Eye (tissue), 1 donor: ENCODE measurements at places on chromosomes 12 and 14.

- peak; percentile 40 for DNase-seq
These were observed 12.9 kb downstream of the FOXG1 start for GRCh38 chr14:28779456-28779855.

DNA sequence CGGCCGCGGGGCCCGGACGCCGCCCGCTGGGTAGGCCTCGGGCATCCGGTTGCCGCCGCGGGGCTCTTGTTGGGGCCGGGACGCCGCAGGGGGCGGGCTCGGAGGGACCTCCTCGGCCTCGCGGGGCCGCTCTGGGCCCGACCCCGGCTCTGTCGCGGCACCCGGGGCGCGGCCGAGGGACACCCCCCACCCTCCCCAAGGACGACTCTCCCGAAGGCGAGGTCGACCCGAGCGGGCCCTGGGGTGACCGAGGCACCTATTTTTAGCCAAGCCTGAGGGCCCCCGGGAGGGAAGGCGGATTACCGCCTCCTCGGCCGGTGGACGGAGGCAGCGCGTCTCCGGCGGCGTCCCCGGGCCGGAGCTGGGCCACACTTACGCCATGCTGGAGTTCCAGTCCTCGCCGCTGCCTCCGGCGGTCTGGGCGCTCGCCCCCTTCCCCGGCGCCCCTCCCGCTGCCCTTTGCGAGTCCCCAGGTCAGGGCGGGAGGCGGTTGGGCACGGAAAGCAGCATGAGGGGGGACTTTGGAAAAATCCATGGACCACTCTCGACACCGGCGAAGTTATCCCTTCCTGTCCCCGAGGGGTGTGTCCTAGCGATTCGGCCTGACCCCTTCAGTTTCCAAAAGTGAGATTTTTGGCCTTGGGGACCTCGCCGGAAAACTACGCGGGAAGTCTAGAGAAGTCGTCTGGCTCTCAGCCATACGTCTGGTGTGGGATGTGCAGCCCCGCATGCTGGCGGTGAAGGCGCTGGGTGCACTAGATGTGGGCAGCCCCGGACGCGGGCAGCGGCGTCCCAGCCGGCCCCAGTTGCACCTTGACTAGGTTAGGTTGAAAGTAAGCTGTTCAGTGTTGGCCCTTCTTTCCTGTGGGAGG, 699 bp downstream of the KTN1 start:
- peak; percentile 78 for DNase-seq

GRCh38 chr12:59559696-59560095, 36.1 kb upstream of the SLC16A7 start:
- no peak for DNase-seq

- DNase-seq = no peak
These were observed 713.2 kb downstream of the FLRT2 start for GRCh38 chr14:86243158-86243557.

DNA sequence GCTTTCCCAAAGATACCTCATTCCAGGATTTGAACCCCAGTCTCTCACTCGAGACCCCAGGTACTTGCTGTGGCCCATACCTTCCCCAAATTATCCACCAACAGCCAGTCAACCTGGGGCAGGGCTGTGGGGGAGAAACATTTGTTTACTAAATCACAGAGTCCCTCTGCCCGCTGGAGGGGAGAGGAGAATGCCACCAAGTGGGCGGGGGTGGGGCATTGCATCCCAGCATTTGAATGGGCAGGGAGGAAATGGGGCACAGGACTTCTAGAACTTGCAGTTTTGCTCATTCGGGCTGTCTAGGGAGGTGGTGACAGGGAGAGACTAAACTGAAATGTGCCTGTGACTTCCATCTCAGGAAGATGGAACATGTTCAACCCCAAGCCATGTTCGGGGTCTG, 10.9 kb upstream of the SERPINA9 start:
- no peak for DNase-seq

DNA sequence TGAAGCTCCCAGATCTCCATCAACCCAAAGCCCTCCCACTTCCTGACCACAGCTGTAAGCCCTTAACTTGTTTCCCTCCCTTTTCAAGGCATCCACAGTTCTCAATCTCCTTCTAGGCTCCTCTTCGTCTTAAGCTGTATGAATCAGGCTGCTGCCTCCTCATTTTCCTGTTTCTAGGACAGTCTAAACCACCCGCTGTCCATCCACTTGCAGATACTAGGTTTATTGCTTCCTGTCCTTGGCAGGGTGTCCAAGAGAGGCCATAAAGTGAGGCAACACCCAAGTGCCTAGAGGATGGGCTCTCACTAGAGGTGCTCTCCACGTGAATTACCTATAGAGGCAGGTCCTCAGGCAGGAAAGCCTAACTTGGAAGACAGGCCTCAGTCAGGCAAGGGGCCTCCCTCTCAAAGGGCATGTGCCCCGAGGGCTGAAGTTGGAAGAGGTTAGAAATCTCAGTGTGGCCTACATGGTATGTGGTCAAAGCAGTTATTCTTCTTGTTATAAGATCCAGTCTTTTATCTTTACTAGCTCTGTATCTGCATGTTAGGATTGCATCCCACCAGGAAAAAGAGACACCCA, 8.8 kb upstream of the TMEM106C start:
- no peak for DNase-seq

DNA sequence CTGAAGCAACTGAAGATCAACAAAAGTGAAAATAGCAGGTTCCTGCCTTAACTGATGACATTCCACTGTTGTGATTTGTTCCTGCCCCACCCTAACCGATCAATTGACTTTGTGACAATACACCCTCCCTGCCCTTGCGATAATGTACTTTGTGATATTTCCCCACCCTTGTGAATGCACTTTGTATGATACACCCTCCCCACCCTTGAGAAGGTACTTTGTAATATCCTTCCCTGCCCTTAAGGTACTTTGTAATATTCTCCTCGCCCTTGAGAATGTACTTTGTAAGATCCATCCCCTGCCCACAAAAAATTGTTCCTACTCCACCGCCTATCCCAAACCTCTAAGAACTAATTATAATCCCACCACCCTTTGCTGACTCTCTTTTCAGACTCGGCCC, 41.4 kb downstream of the BCAT1 start:
- DNase-seq = no peak

DNA sequence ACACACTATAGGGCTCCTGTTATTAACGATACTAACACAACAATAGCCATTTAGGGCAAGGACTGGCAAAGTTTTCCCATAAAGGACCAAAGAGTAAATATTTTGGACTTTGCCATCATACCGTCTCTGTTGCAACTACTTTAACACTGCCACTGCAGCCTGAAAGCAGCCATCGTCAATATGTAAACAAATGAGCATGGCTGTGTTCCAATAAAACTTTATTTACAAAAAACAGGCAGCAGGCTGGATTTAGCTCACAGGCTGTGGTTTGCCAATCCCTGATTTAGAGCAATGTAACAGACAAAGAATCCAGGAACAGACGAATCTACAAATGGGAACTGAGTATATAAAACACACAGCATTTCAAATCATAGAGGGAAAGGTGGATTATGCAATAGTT, 84.1 kb downstream of the FRMD6 start:
- no peak for DNase-seq

- DNase-seq = peak; percentile 76
These were observed 678 bp downstream of the RPS6KA5 start for GRCh38 chr14:91059576-91060350.

GRCh38 chr12:117872546-117873169, 96.1 kb downstream of the KSR2 start:
- DNase-seq = no peak

- no peak for DNase-seq
These were observed 12.6 kb upstream of the DIO2 start for GRCh38 chr14:80223696-80224465.

GRCh38 chr14:23021434-23021833, 11.5 kb upstream of the C14orf93 start:
- peak; percentile 88 for DNase-seq

- no peak for DNase-seq
These were observed 22.8 kb upstream of the DHRS4 start for GRCh38 chr14:23930742-23931141.

DNA sequence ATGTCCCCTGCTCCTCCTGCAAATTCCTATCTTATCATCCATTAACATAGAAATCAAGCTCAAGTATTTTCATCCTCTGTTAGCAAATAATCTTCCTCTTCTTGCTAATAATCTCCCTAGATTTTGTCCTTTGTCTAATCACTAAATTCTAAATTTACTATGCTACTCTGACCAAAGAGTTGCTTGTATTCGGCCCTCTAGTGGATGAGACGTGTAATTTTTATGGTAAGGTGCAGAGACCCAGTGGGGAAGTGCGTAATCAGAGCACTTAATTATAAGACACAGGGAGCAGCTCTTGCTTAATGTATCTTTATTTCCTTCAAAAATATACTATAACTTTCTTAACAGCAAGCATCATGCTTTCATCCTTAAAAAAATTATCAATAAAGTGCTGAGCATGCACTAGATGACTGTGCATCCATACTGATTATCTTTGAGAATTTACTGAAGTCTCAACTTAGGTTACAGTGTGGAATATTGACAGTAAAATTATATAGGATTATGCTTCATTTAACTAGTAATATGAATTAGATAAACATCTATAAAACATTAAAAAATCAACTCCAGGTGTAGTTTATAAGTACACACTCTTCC, 212.6 kb downstream of the SLC16A7 start:
- peak; percentile 44 for DNase-seq

DNA sequence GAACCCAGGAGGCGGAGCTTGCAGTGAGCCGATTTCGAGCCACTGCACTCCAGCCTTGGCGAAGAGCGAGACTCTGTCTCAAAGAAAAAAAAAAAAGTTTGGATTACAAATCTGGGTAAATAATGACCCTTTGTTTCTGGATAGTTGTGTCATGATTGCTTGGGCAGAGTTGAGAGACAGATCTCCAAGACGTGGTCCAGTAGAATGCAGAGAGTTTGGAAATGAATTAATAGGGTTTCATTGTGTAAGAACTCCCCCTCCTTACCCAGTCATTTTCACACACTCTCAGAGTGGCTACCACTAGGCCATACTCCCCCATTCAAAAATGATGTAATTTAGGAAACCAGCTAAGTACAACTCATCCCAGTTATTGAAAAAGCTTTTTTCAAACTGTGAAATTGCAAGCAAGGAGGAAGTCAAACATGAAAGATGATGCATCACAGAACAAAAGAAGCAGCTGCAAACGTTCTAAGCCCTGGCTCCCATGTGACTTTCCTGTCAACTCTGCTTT, 1331.9 kb downstream of the AACS start:
- DNase-seq = peak; percentile 42

- no peak for DNase-seq
These were observed 435.3 kb upstream of the TMTC1 start for GRCh38 chr12:30219047-30219446.

- no peak for DNase-seq
These were observed 1120.5 kb upstream of the FLRT2 start for GRCh38 chr14:84409435-84409834.

- DNase-seq = no peak
These were observed 21.0 kb downstream of the IGF1 start for GRCh38 chr12:102459314-102459713.

DNA sequence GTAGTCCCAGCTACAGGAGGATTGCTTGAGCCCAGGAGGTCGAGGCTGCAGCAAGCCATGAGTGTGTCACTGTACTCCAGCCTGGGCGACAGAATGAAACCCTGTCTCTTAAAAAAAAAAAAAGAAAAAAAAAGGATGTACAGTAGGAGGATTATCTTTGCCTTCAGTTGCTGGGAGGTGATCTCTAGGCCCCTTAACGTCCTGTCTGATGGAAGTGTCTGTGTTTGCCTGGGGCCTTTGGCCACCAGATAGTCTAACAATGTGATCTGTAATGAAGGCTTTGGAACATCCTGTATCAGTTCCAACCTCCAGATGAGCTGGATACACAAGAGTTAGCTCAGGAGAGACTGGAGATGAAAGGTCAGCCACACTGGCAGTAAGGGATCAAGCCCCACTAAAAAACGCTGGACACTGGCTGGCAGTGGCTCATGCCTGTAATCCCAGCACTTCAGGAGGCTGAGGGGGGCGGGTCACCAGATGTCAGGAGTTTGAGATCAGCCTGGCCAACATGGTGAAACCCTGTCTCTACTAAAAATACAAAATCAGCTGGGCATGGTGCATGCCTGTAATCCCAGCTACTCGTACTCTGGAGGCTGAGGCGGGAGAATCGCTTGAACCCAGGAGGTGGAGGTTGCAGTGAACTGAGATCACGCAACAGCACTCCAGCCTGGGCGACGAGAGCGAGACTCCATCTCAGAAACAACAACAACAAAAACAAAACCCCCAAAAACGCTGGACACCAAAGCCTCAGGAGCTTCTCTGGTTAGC, 19.0 kb upstream of the HNF1A start:
- no peak for DNase-seq

DNA sequence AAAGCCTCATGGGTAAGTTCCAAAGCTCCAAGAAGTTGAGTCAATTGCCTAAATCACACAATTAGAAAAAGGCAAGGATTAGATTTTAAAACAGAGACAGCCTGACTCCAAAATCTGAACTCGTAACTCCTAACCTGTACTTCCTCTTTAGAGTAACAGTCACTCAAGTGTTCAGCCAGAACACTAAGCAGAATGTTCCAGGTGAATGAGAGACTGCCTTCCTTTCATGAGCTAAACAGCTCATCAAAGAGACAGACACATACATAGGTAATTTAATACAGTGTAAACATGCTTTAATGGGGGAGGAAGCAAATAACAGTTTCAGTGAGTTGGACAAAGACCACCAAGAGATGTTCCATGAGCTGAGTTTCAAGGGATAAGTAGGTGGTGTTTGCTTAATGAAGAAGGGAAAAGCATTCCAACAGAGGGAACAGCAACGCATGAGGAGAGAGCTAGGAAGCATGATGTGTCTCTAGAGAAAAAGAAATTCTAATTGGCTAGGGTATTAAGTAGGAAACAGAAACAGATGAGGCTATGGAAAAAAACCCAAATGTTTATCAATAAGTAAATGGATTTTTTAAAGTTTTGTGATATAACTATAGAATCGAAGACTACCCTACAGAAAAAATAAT, 403.9 kb downstream of the MED13L start:
- DNase-seq = no peak

- no peak for DNase-seq
These were observed 57.7 kb downstream of the RPAP3 start for GRCh38 chr12:47648056-47648579.

DNA sequence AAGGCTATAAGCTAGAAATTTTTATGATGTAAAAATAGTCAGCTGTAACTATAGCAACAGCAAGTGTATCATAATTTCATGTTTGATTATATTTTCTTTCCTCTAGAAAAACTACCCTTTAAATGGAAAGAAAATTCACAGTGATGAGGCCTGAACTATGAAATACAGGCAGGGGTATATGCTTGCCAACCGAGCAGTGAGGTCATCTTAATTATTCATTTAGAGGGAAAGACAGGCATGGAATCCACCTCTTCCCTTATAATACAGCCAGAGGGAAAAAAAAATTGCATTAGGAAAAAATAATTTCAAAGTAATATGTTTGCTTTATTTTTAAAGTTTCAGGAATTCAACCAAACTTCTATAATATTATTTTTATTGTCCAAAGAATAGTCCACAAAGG, 139.8 kb downstream of the EPS8 start:
- DNase-seq = no peak

DNA sequence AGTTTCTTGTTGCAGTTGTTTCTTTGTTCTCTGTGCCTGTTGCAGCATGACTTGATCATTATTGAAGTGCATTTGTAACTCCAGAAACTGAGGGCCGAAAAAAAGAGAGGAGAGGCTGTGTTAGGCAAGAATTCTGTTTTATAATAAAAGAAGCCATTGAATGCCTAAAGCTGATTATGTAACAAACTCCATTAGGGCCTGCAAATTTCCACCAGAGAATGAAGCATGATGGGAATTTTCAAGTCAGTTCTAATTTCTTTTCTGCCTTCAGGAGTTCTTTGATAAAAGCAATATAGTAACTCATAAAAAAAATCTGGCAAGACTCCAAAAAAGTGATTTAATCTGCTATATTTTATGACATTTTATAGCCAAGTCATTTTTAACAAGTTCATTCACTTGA, 156.7 kb upstream of the RASSF8 start:
- DNase-seq = peak; percentile 51
